ENCODE measurements at places on chromosomes 12 and 14.

DNA sequence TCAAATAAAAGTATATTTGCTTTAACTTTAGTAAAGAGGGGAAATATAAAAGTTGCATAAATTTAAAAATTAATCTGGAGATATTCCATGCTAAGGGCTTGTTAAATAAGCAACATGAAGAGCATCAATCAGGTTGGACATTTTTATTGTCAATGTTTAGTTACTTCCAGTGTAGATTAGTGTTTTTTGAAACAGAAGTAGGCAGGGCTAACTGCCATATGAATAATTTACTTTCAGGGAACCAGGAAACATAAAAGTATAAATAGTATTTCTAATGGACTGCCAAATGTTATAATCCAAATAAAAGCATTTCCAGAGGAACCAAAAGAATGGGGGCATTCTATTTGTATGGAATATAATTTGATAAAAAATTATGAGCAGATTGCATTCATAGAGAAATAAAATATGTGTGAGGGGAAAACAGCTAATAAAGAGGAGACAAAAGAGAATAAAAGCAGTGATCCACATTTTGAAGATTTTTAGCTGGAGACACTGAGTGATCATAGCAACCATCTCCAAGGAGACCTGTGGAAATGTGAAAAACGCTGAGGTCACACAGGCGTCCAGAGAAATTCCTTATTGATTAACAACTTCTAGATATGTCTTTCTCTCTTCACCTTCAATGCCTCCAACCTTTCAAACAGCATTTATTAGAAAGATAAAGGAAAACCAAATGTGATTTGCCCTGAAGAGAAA is 70.8 kb downstream of the SRGAP1 start:
- DNase-seq: no peak

DNA sequence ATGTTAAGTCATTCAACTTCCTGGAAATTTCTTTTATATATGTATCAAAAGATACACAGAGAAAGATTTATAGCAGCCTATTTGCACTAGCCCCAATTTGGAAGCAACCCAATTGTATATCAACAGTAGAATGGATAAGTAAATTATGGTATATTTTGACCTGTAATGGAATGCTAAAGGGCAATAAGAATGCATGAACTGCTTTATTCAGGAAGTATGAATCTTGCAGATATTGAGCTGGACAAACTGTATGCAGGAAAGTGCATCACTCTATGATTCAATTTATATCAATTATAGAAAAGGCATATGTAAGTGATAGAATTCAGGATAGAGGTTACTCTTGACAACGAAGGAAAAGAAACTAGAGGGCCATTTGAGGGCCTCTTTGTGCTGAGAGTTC is 913.1 kb upstream of the FBXO33 start:
- no peak for DNase-seq

DNA sequence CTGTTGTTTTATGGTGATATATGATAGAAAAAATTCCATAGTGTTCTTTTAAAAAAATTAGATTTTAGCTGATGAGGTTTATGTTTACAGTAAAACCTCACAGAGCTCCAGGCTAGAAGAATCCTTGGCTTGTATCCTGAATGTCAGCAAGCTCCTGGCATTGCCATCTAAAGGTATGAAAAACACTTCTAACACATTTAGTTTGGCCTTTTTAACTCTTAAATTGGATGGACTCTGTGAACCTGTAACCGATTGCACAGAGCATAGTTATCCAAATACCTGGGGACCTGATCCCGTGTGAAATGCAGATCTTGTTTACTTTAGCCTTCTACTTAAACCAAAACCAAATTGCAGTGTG is 241.1 kb upstream of the DCN start:
- DNase-seq: no peak

DNA sequence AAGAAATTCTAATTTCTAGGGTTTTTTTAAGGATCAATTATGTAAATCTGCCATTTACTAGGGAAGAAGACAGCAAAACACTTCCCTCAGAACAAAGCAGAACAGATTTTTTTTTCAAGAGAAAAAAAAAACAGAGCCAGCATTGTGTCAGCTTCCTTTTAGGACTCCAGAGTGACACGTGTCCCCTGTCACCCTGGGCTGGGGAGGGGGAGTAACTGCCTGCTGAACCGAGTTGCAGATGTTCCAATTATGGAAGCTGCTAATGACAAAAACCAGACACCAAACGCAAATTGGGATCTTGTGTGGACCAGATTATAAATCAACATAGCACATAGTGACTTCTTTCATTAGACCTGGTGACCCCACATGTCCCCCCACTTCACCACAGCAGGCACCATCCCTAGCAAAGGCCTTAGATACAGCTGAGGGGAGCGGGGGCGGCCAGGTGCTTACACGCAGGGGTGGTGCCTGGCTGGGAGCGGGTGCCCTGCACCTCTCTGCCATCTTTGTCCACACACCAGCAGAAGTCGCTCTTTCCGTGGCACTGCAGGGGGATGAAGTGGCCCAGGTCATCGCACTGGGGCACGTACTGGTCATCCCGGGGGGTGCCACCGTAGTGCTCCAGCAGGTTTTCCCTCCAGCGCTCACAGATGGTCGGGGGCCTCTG is 25.4 kb downstream of the RTRAF start:
- DNase-seq: no peak

- DNase-seq: no peak
Observed at GRCh38 chr12:9699269-9699897, 29.9 kb downstream of the CLEC2D start.
